ENCODE measurements at places on chromosomes 7 and 10. TPM values are rescaled to one million over a fixed set of nuclear protein-coding genes. Genes with fewer than 3 reads are reported as not detected.

DNA sequence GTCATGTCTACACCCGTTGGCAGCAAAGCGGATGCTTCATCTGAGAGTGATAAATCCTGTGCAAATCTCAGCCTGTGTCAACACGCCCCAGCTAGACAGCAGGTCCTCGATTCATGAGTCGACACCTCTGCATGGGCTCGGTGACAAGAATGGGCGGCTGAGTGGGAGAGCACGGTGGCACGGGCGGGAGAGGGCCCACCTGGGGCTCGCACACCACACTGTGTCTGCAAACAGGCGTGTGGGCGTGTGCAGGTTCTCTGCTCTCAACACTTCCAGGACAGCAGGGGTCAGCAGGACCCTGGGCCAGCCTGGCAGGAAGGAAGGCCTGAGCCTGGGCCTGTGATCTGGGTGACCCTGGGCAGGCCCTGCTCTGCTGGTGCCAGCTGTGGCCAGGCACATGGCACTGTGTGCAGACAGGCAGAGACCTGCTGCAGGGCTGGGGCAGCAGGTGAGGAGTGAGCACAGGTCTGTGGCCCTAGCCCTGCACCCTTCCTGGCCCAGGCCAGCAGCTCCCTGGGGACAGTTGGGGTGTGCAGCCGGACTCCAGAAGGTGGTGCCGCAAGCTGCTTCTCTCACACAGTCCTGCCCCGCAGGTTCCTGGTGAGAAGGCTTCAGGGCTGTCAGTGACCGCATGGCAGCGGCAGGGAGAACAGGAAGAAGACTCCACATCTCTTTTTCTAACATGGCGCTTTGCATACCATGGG, 216.4 kb downstream of the ELFN1 start:
- H3K36me3 ChIP-seq, result no peaks in the 10 kb centered on the region
- no peak for DNase-seq
- H3K4me1 ChIP-seq, result no peaks in the 10 kb centered on the region
- no peaks in the 10 kb centered on the region for H3K27me3 ChIP-seq
- no peak overlapping the region for H3K4me3 ChIP-seq

GRCh38 chr10:33102071-33102470, 144.0 kb upstream of the ITGB1 start:
- no peak for DNase-seq
- no peaks in the 10 kb centered on the region for H3K27me3 ChIP-seq
- H3K36me3 ChIP-seq, result no peaks in the 10 kb centered on the region
- no peak overlapping the region for H3K27ac ChIP-seq

GHRHR gene
- total RNA-seq, result not detected

IKZF5 gene
- 8.5 TPM for total RNA-seq

All from Peyer's patch (tissue), 4 donors.